ENCODE measurements at places on chromosomes 5 and 9.

DNA sequence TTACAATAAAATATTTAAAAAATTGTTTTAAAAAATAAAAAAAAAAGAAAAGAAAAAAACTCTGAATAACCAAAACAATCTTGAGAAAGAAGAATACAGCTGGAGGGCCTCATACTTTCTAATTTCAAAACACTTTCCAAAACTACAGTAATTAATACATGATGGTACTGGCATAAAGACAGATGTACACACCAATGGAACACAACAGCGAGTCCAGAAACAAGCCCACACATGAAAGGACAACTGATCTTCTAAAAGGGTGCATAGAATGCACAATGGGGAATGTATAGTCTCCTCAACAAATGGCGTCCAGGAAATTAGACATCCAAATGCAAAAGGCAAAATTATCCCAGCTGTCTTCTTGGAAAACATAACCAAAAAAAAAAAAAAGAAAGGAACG lies 99.6 kb downstream of the LURAP1L start:
- no peak overlapping the region for H3K4me3 ChIP-seq
- H3K36me3 ChIP-seq = no peaks in the 10 kb centered on the region
- DNase-seq = no peak
- H3K27me3 ChIP-seq = no peaks in the 10 kb centered on the region

GRCh38 chr5:108461628-108462367 lies 79.9 kb upstream of the FBXL17 start:
- H3K4me3 ChIP-seq = no peak overlapping the region
- no peak overlapping the region for H3K27ac ChIP-seq
- DNase-seq = no peak
- H3K36me3 ChIP-seq = no peaks in the 10 kb centered on the region
- no peaks in the 10 kb centered on the region for H3K27me3 ChIP-seq
- H3K4me1 ChIP-seq = no peaks in the 10 kb centered on the region

DNA sequence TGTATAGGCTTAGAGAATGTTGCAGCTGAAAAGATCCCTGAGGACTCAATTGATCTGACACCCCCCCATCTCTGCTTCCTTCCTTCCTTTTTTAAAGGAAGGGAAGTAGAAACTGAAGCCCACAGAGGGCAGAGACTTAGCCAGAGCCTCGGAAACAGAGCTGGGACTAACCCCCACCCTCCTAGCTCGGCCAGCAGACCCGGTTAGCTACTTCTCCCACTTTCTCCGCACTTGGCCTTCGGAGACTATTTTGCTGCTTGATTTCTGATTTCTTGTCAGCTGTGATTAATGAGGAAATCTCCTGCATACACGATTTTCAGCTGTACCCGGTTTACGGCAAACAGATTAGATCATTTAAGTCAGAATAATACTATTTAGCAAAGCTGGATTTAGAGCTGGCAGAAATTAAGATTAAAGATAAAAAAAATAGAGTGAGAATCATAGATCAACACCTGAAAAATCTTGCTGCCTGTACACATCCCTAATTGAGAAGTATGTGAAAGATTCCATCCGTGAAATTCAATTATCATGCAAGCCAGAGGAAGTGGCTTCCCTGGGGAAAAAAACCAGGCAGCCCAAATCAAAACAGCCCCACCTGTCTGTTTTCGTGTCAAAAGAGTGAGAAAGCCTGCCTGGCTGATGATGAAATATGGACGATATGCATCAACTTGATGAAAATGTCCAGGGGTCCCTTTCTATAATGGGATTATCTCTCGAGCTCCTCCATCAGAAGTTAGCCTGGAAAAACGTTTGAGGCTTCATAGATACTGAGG lies 159.5 kb upstream of the SHB start:
- no peaks in the 10 kb centered on the region for H3K27me3 ChIP-seq
- H3K4me3 ChIP-seq = no peak overlapping the region
- DNase-seq = no peak
- no peak overlapping the region for H3K27ac ChIP-seq
- H3K4me1 ChIP-seq = no peaks in the 10 kb centered on the region
- H3K36me3 ChIP-seq = no peaks in the 10 kb centered on the region

- H3K27ac ChIP-seq = no peak overlapping the region
- H3K4me1 ChIP-seq = no peaks in the 10 kb centered on the region
- DNase-seq = no peak
- H3K36me3 ChIP-seq = no peaks in the 10 kb centered on the region
- no peaks in the 10 kb centered on the region for H3K27me3 ChIP-seq
Observed at GRCh38 chr9:29150606-29151005, 1577.3 kb upstream of the C9orf72 start.

GRCh38 chr5:178551059-178551458 lies 39.1 kb downstream of the COL23A1 start:
- H3K4me1 ChIP-seq = peaks cover 4% of the 10 kb centered on the region
- H3K27me3 ChIP-seq = no peaks in the 10 kb centered on the region
- H3K27ac ChIP-seq = no peak overlapping the region
- DNase-seq = peak; percentile 22

- H3K4me3 ChIP-seq = no peak overlapping the region
- DNase-seq = no peak
- H3K27ac ChIP-seq = no peak overlapping the region
- no peaks in the 10 kb centered on the region for H3K27me3 ChIP-seq
- H3K36me3 ChIP-seq = no peaks in the 10 kb centered on the region
- no peaks in the 10 kb centered on the region for H3K4me1 ChIP-seq
Observed at GRCh38 chr9:99743455-99743854, 78.2 kb upstream of the NR4A3 start.

GRCh38 chr5:177496727-177497291 lies 595 bp downstream of the PDLIM7 start:
- no peaks in the 10 kb centered on the region for H3K36me3 ChIP-seq
- peak; percentile 89 for DNase-seq
- peak overlapping the region; percentile 92 for H3K27ac ChIP-seq
- H3K4me3 ChIP-seq = peak overlapping the region; percentile 80

GRCh38 chr9:134950386-134951210 lies 32.9 kb upstream of the FCN1 start:
- H3K27me3 ChIP-seq = peaks cover 23% of the 10 kb centered on the region
- H3K4me1 ChIP-seq = no peaks in the 10 kb centered on the region
- DNase-seq = no peak
- no peak overlapping the region for H3K4me3 ChIP-seq

DNA sequence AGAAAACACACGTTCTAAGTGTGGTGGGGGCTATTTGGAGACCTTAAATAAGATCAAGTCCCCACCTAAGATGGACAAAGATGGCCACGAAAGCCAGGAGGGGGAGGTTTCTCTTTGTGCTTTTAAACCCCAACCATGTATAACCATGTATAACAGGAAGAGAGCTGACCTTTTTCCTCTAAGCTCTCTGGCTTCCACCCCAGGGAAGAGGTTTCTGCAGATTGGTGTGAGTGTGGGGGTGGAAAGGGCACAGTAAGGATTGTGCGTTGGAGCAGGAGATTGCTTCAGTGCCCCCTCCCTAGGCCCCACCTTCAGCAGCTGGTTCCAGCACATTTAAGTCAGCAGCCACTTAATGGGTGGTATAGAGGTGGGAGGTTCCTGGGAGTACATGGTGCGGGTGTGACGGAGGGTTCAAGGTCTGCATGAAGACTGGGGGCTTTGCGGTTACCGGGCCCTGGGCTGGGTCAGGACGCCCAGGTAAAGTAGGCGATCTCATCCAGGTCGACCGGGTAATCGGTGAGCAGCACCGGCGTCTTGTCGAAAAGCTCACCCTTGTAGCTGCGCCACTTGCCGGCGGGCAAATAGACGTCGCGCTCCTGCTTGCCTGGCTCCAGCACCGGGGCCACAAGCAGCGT lies 6.2 kb downstream of the MYORG start:
- no peak overlapping the region for H3K27ac ChIP-seq
- H3K27me3 ChIP-seq = no peaks in the 10 kb centered on the region
- no peak overlapping the region for H3K4me3 ChIP-seq
- no peaks in the 10 kb centered on the region for H3K4me1 ChIP-seq

GRCh38 chr9:115625251-115625650 lies 507.3 kb upstream of the TNC start:
- H3K36me3 ChIP-seq = no peaks in the 10 kb centered on the region
- H3K4me3 ChIP-seq = no peak overlapping the region
- H3K27me3 ChIP-seq = no peaks in the 10 kb centered on the region
- H3K4me1 ChIP-seq = no peaks in the 10 kb centered on the region
- no peak overlapping the region for H3K27ac ChIP-seq
- no peak for DNase-seq

DNA sequence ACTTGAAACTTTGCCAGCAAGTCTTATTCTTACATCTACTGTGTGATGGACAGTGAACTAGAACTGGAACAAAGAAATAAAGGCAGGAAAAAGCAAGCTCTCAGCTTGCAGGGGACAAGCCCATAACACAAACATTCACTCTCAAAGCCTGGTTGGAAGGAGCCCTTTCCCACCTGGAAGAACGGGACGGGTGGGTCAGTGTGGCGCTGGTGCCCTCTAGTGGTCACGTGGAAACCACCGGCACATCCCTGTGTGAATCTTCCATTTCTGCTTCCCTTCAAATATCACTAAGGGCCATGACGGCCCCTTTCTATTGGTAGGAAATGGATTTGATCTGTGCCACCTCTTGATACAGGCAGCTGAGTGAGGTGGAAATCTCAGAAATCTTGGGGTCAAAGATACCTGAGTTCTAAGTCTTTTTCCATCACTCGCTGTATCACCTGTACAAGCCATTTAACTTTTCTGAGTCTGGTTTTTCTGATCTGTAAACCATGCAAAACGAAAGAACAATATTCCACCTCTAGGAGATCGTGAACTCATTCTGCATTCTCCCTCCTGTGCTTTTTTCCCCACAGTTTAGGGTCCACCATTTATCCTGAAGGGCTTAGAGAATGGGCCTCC lies 211.6 kb downstream of the MSX2 start:
- H3K4me3 ChIP-seq = no peak overlapping the region
- DNase-seq = peak; percentile 49
- no peaks in the 10 kb centered on the region for H3K27me3 ChIP-seq
- H3K4me1 ChIP-seq = no peaks in the 10 kb centered on the region

DNA sequence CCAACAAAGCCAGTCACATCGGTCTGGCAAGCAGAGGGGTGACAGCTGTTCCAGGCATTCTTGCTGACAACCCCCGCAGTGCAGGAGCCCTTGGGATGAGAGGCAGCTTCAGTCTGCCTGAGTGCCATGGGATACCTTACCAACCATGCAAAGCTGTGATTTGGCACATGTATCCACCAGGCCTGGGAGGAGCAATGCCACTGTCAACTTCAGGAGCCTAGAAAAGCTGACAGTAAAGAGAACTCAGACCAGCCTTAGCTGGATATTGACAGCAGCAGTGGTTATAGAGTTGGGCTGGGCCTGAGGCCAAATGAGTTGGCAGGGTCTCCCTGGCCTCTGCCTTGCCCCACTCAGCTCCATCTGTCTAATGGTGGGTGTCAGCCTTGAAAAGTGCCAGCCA lies 10.1 kb upstream of the PLPPR1 start:
- H3K36me3 ChIP-seq = no peaks in the 10 kb centered on the region
- no peaks in the 10 kb centered on the region for H3K4me1 ChIP-seq
- no peak overlapping the region for H3K4me3 ChIP-seq
- DNase-seq = peak; percentile 37
- H3K27ac ChIP-seq = no peak overlapping the region

GRCh38 chr9:131530546-131530919 lies 530 bp downstream of the UCK1 start:
- H3K4me3 ChIP-seq = peak overlapping the region; percentile 94
- H3K36me3 ChIP-seq = no peaks in the 10 kb centered on the region
- H3K27ac ChIP-seq = no peak overlapping the region
- H3K4me1 ChIP-seq = peaks cover 14% of the 10 kb centered on the region
- H3K27me3 ChIP-seq = no peaks in the 10 kb centered on the region

- no peaks in the 10 kb centered on the region for H3K36me3 ChIP-seq
- DNase-seq = no peak
- H3K27ac ChIP-seq = no peak overlapping the region
- no peak overlapping the region for H3K4me3 ChIP-seq
- no peaks in the 10 kb centered on the region for H3K27me3 ChIP-seq
Observed at GRCh38 chr9:3992924-3993323, 306.9 kb downstream of the GLIS3 start.

DNA sequence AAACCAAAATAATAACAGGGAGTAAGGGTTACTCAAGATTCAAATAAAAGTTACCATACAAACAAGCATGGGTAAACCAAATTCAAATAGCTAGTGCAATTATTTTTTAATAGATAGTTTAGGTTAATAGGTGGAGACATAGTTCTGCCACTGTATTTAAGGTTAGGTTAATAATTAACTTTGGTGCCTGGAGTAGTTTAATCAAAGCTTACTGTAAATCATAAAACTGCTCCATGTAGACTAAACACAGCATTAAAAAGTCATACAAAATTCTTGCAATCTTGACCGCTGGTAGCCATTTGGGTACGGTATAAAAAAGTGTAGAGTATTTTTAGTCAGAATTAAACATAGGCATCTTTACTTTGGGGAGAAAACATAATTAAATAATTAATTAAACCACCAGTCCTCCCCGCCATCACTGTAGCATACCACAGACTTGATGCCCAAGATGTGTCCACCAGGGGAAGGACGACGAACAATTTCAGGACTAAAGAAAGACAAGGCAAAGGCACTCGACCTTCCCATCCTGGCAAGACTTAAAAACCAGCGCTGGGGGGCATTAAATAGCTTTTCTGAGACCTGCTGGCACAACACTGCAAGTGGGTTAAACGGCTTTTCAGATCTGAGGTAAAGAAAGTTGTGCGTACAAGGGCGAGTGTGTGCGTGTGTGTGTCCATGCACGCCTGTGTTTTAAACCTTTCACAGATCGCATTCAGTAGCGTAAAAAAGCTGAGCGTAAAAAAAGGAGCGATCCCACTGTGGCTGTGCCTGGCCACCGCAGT lies 2.9 kb downstream of the SEMA6A start:
- peaks cover 13% of the 10 kb centered on the region for H3K4me1 ChIP-seq
- H3K36me3 ChIP-seq = no peaks in the 10 kb centered on the region
- H3K4me3 ChIP-seq = no peak overlapping the region
- H3K27me3 ChIP-seq = peaks cover 76% of the 10 kb centered on the region
- H3K27ac ChIP-seq = no peak overlapping the region

DNA sequence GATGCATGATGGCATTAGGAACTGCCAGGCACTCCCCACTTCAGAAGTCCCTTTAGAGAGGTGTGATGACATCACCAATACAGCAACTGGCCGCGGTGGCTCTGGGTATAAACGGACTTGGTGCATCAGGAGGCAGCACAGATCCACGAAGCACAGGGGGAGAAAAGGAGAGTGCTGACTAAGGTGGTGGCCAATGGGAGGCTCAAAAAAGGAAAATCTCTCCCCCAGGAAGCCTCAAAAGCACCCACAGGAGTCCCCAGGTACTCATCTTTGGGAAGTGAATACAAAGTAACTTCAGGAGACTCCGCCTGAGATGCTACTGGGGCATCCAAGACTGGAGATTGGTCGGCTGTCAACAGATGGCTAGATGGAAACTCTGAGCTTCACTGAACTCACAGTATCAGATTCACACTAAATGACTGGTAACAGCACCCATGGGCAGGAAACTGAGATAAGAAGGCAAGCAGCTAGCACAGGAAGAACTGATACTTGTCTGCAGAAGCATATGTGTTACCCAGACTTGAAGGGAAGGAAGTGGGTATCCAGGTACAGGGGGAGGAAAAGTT lies 7.6 kb downstream of the TTC39B start:
- peaks cover 40% of the 10 kb centered on the region for H3K4me1 ChIP-seq
- no peaks in the 10 kb centered on the region for H3K27me3 ChIP-seq
- H3K4me3 ChIP-seq = no peak overlapping the region
- peak overlapping the region; percentile 31 for H3K27ac ChIP-seq
